Thoracic aorta (tissue), 2 donors: ENCODE measurements at places on chromosomes 12 and 14. TPM values are rescaled to one million over a fixed set of nuclear protein-coding genes. Genes with fewer than 3 reads are reported as not detected.

Gene OR4K17
- not detected for total RNA-seq

GRCh38 chr14:36383767-36384431 lies 63.5 kb upstream of the MBIP start:
- peak; percentile 44 for DNase-seq

- no peak for DNase-seq
Measured at GRCh38 chr12:88854260-88854659, 274.0 kb upstream of the KITLG start.

DNA sequence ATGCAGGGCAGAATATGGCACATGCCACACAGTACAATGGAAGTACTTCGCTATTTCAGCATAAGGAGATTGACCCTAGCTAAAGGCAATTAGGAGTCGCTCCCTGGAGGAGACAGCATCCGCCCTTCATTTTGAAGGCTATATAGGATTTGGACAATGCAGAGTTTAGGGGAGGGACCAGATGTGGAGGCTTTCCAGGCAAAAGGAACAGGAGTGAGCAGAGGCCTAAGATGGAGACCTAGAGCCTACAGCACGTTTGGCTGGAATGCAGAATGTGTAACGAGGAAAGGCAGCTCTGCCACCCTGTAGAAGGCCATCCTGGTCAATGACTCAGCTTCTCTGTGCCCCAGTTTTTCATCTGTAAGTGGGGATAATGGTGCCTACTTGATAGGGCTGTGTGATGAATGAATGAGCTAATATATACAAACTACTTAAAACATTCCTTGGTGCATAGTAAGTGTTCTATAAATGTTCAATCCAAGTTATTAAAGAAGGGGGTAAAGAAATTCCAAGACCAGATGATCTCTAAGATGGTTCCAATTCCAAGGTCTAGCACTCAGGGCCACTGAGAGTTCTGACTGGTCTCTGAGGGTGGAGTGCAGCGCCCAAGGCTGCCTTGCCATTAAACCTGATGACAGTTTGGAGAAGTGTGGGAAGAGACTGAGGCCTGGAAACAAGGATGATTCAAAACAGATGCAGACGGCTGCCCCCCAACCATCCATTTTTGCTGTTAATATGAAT lies 54.3 kb upstream of the FRMD6 start:
- no peak for DNase-seq
